ENCODE measurements at places on chromosomes 12 and 14. TPM values are rescaled to one million over a fixed set of nuclear protein-coding genes. Genes with fewer than 3 reads are reported as not detected.

The B3GNT4 gene
- total RNA-seq, result 0.30 TPM

The SERPINA9 gene
- not detected for total RNA-seq

The TECPR2 gene
- 21.2 TPM for total RNA-seq

The ASCL1 gene
- not detected for total RNA-seq

The TMED10 gene
- total RNA-seq, result 288 TPM

The GYS2 gene
- 0.39 TPM for total RNA-seq

The SLCO1B1 gene
- total RNA-seq, result not detected

The PRKAB1 gene
- total RNA-seq, result 30.6 TPM

The CLEC14A gene
- total RNA-seq, result 66.9 TPM

The CD69 gene
- 9.0 TPM for total RNA-seq

The MOK gene
- total RNA-seq, result 29.3 TPM

The HHIPL1 gene
- total RNA-seq, result 2.6 TPM

The SDSL gene
- total RNA-seq, result 2.4 TPM
